ENCODE measurements at places on chromosomes 7 and 10. TPM values are rescaled to one million over a fixed set of nuclear protein-coding genes. Genes with fewer than 3 reads are reported as not detected.

COPS6 gene
- 110 TPM for total RNA-seq

EEPD1 gene
- 31.8 TPM for total RNA-seq

HECTD2 gene
- total RNA-seq, result 2.9 TPM

AIFM2 gene
- 39.0 TPM for total RNA-seq

NFE2L3 gene
- 45.2 TPM for total RNA-seq

ST8SIA6 gene
- not detected for total RNA-seq

VPS50 gene
- total RNA-seq, result 10.5 TPM

PTF1A gene
- total RNA-seq, result not detected

CRHR2 gene
- total RNA-seq, result not detected

C10orf67 gene
- 0.15 TPM for total RNA-seq

SAMD9L gene
- total RNA-seq, result 2.8 TPM

AGR3 gene
- not detected for total RNA-seq

TDRD1 gene
- total RNA-seq, result not detected

ENO4 gene
- total RNA-seq, result 0.35 TPM

AKR1D1 gene
- not detected for total RNA-seq

SLC39A12 gene
- total RNA-seq, result not detected

PDK4 gene
- 3.2 TPM for total RNA-seq

NPC1L1 gene
- 0.04 TPM for total RNA-seq

DRGX gene
- total RNA-seq, result 0.33 TPM

NKX1-2 gene
- total RNA-seq, result 0.86 TPM

PAX4 gene
- not detected for total RNA-seq

C10orf105 gene
- not detected for total RNA-seq

TMEM26 gene
- total RNA-seq, result not detected

HHEX gene
- 3.2 TPM for total RNA-seq

LGI1 gene
- not detected for total RNA-seq

CYP2E1 gene
- 3.3 TPM for total RNA-seq

WEE2 gene
- total RNA-seq, result not detected

LZTS2 gene
- total RNA-seq, result 58.3 TPM

HOXA4 gene
- 2.3 TPM for total RNA-seq

LIPA gene
- 54.4 TPM for total RNA-seq

DCLRE1A gene
- total RNA-seq, result 3.3 TPM

ATP6V0E2 gene
- total RNA-seq, result 78.2 TPM

PIP gene
- total RNA-seq, result not detected

MPP7 gene
- total RNA-seq, result 9.1 TPM

GATA3 gene
- 2.6 TPM for total RNA-seq

PRKCQ gene
- total RNA-seq, result not detected

PAPOLB gene
- total RNA-seq, result 0.40 TPM

PLPP4 gene
- total RNA-seq, result 10.7 TPM

CLDN15 gene
- total RNA-seq, result 9.9 TPM

CPA2 gene
- total RNA-seq, result not detected

RBM20 gene
- total RNA-seq, result 1.3 TPM

MRLN gene
- not detected for total RNA-seq

PKD2L1 gene
- not detected for total RNA-seq

PKD1L1 gene
- total RNA-seq, result 0.17 TPM

CYP3A5 gene
- not detected for total RNA-seq

ENKUR gene
- not detected for total RNA-seq
